Hematopoietic multipotent progenitor cell treated with erythropoietin and hydrocortisone succinate and interleukin-3 and kit ligand, for 15 days (in vitro differentiated cells): ENCODE measurements at places on chromosomes 12 and 14.

DNA sequence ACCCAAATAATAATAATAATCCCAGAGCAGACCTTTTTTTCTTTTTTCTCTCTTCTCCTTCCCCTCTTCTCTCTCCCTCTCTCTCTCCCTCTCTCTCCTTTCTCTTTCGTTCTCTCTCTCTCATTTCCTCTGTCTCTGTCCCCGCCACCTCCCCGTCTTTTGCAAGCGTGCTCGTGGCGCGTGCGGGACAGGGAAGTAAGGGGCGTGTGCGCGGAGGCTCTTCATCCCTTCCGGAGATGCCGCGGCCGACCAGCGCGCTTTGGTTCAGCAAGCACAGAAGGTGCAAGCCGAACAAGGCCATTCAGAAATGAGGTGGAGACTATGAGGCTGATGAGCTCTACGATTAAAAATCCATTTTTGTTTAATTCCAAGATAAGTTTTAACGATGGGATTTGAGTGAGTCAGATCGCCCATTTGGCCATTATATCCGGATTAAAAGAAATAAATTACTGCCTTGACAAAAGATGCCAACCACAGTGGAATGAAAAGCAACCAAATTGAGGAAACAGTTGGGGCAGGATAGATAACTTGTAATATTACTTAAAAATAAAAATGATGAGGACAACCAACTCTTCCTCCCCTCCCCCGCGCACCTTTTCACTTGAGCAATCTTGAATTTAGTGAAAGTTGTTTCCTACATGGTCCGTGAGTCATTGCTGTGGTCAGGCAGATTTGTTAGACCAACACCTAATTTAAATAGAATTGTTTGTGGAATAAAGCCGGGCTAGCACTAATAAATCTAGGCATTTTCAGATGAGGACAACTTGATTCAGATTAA lies 1.2 kb upstream of the AMIGO2 start:
- DNase-seq, result peak; percentile 43

- no peak for DNase-seq
These were observed 69.4 kb downstream of the MIA2 start for GRCh38 chr14:39303115-39303514.

DNA sequence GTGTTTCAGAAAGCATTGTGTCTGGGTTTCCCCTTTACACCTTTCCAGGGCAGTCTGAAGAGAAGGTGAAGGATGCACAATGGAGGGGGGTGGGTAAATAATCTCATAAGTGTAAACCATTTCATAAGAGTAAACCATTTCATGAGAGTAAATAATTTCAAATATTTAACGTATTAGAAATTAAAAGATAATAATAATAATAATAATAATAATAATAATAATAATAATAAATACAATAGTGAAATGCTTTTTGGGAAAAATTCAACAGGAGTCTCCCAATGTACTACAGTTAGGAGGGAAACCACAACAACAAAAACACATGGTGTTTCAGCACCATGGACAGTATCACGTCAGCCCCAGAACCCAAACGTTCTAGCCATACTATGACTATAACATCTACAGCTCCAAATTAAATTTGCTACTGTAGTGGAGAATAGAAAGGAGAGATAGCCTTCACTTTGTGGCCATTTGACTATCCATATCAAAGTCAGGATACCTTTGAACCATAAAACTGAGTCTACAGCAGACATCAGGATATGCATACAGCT lies 691.8 kb downstream of the BCL11B start:
- DNase-seq, result no peak

DNA sequence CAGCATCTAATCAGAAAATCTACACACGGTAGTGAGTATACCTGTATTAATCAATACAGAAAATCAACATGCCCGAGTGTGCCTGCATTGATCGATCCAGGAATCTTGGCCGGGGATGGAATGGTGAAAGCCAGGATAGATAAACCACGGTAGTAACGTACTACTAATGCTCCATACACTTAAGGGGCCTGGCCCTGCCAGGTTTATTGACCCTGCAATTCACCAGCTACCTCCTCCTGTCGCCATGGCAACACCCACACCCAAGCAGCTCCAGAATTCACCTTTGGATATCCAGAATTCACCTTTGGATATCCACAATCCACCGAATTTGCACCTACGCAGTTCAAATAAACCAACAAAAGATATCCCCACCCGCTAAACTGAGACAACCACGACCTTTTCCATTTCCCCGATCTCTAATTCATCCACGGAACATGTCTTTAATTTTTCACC lies 14.8 kb upstream of the CALM1 start:
- DNase-seq, result peak; percentile 40

DNA sequence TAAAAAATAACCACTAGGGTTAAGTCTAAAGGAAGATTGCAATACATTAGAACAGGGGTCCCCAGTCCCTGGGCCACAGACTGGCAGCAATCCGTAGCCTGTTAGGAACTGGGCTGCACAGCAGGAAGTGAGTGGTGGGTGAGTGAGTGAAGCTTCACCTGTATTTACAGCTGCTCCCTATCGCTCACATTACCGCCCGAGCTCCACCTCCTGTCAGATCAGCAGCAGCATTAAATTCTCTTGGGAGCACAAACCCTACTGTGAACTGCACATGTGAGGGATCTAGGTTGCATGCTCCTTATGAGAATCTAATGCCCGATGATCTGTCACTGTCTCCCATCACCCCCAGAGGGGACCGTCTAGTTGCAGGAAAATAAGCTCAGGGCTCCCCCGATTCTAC lies 15.5 kb downstream of the ADGRD1 start:
- no peak for DNase-seq

GRCh38 chr12:442235-442884 lies 17.4 kb upstream of the B4GALNT3 start:
- peak; percentile 70 for DNase-seq

DNA sequence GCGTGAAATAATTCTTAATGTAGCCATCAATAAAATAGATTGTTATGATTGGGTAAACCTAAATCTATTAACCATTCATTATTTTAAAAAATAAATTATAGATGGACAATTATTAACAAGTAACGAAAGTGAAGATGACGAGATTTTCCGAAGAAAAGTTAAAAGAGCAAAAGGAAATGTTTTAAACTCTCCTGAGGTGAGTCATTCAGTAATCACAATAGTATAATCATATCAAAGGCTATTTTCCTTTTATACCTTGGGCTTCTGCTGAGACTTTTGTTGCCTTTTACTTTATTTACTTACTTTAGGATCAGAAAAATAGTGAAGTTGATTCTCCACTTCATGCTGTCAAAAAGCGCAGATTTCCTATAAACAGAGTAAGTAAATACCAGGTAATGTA lies 45.6 kb downstream of the FANCM start:
- no peak for DNase-seq

DNA sequence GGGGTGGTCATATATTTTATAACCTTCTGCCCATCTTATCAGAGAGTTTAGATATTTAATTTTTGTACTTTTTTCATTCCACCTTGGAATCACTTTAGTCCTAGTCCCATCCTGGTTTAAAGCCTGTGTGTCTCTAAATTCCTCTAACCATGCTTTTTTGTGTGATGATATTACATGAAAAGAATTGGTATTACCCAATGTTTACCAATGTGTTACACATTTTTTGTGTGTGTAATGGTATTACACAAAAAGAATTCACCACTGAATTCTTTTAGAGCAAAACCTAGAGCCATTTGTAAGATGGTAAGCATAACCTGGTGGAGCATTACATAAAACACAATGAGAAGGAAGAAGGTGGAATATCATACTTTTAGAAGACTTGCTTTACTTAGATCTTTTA lies 77.5 kb downstream of the FAR2 start:
- DNase-seq, result no peak

DNA sequence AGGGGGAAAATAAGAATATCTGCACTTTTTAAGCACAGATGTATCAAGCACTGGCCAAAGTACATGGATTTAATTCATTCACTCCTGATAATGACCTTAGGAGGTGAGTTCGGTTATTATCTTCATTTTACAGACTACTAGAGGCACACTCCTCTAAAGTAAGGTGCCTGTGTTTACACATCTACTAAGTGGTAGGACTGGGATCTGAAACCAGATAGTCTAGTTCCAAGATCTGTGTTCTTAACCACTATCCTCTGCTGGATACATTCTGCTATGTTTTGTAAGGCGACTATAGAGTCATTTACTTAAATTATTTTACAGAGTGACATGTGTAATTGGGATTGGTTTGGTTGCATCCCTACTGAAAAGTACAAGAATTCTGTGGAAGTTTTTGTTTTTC lies 175.3 kb downstream of the ESR2 start:
- DNase-seq, result no peak

GRCh38 chr12:74539261-74539660 lies 1.6 kb downstream of the ATXN7L3B start:
- DNase-seq, result no peak

DNA sequence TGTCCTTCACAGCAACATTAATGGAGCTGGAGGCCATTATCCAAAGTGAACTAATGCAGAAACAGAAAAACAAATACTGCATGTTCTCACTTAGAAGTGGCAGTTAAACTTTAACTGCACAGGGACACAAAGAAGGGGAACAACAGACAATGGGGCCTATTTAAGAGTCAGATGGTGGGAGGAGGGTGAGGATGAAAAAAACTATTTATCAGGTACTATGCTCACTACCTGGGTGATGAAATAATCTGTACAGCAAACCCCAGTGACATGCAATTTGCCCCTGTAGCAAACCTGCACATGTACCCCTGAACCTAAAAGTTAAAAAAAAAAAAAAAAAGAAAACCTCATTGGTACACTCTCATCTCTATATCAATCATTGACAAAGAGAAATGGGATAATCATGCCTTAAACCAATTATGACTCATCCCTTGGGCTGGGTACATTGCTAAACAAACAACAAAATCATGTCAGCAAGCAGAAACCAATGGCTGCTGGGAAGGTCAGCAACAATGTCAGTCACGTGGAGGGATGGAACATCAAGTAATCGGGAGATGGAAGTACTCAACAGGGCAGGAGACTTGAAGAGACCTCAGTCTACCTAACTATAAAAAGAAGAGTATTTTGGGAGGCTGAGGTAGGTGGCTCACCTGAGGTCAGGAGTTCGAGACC lies 479.2 kb downstream of the RMST start:
- DNase-seq, result no peak

DNA sequence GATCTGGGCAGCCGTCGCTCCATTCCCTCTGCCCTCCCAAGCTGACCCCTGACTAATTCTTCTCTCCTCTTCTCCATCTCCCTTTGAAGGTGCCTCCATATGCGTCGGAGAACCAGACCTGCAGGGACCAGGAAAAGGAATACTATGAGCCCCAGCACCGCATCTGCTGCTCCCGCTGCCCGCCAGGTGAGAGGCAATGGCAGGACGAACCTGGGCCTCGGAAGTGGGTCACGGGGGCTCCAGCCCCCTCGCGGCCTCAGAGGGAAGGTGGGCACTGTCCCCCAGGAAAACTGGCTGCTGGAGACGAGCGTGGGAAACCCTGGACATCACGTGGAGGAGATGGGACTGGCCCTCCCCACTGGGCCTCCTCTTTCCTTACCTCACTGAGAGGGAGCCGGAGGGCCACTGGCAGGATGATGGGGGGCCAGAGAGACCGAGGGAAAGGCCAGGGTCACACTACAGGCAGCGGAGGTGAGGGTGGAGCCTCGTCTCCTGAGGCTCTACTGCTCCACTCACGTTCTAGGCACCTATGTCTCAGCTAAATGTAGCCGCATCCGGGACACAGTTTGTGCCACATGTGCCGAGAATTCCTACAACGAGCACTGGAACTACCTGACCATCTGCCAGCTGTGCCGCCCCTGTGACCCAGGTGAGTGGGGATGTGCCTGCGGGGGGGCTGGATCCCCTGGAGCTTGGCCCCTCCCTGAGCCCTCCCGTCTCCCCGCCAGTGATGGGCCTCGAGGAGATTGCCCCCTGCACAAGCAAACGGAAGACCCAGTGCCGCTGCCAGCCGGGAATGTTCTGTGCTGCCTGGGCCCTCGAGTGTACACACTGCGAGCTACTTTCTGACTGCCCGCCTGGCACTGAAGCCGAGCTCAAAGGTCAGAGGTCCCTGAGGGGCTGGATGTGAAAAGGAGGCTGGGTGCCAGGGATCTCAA lies 806 bp downstream of the LTBR start:
- no peak for DNase-seq

GRCh38 chr14:95504135-95505029 lies 12.1 kb downstream of the SYNE3 start:
- no peak for DNase-seq

DNA sequence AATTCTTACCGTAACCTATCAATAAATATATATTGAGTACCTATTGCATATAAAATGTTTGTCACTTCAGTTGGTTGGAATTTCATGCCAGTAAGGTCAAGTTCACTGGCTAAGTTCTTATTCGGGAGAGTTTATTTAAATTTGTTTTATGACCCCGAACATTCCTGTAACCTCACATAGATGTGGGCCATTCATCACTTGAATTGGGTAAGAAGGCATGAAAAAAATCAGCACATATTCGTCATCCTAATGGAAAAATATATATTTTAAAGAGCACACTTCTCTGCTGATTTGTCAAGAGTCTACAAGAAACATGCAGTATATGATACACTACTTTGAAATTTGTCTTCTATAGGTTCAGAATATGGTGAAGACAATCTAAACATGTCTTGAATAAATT lies 263.4 kb downstream of the CCDC91 start:
- no peak for DNase-seq
